ENCODE measurements at places on chromosomes 1 and 21.

GRCh38 chr1:42439940-42440339 lies 15.9 kb downstream of the ZMYND12 start:
- no peak for DNase-seq

- DNase-seq = no peak
Observed at GRCh38 chr1:202844935-202845334, 34.2 kb downstream of the PCAT6 start.

- DNase-seq = no peak
Observed at GRCh38 chr1:229607370-229607769, 18.6 kb downstream of the TAF5L start.

GRCh38 chr1:224492632-224493031 lies 58.0 kb upstream of the WDR26 start:
- no peak for DNase-seq

GRCh38 chr21:45531393-45532215 lies 10.6 kb downstream of the SLC19A1 start:
- DNase-seq = no peak

GRCh38 chr1:110254604-110255391 lies 44.7 kb downstream of the KCNC4 start:
- DNase-seq = no peak

DNA sequence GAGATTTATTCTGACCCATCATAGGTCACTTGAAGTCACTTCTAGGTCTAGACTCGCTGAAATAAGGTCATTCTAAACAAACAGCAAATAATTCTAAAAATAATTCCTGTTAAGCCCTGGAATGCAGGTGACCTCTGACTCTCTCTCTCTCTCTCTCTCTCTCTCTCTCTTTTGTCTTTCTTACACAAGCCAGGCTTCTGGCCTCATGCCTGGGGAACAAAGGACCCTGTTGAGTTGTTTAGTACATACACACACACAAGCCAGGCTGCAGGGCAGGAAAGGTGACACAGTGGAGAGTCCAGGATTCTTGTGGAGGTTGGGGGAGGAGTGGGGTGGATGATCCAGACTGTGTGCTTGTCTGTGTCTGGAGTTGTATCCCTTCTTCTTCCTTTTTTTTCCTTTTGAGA lies 4.0 kb upstream of the MEX3A start:
- DNase-seq = no peak

GRCh38 chr1:94936861-94937620 lies 10.1 kb upstream of the CNN3 start:
- no peak for DNase-seq

DNA sequence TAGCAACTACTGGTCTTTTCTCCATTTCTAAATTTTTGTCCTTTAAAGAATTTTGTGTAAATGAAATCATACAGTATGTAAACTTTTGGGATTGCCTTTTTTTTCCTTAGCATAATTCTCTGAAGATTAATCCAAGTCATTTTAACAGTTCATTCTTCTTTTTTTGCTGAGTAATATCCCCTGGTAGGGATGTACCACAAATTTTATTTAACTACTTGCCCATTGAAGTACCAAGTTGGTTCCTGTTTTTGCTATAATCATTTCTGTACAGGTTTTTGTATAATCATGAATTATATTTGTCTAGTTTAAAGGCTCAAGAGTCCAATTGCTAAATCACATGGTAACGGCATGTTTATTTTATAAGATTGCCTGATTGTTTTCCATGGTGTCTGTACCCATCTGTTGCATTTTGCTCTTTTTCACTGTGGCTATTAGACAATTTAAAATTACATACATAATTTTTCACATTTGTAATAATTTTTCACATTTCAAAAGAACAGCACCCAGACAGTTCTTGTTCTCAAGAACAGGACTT lies 891.1 kb downstream of the USP25 start:
- DNase-seq = no peak

- DNase-seq = no peak
Observed at GRCh38 chr1:33719326-33719725, 144.6 kb upstream of the HMGB4 start.

DNA sequence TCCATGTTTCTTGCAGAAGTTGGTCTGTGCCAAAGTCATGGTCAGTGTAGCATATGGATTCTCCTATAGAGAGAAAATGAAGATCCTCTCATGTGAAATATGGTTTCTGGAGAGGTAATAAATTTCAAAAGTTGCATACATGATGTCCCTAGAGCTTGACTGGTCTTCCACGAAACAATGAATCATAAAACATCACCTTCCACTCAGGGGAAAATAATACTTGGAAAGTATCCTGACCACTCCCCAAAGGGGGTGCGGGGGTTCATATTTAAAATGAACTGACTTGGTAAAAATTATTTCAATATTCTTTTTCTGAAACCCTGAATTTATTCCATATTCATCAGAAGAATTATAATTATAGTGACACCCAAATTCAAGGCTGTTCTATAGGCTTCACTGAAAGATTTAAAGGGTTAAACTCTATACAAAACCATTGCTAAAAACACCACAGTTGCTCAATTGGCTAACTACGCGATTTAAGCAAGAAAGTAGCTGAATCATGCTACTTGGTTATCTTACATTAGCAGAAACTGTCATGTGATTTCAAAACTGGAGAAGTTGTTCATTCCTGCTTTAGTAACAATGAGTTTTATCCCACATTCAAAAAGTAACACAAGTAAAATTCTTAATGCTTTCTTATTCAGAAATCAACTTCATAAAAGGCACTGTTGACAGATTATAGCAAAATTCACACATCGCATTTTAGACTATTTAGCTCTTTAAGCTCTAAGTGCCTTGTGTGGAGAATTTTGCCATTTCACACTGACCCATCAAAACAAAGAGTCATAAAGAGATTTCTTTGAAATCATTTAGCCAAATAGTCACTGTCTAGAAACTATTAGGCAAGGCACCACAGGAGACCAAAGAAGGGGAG lies 5.3 kb downstream of the CREG1 start:
- no peak for DNase-seq

- DNase-seq = no peak
Observed at GRCh38 chr1:190904091-190904695, 426.5 kb upstream of the BRINP3 start.

- no peak for DNase-seq
Observed at GRCh38 chr1:110760321-110760720, 85.6 kb upstream of the KCNA3 start.

GRCh38 chr1:51664421-51665240 lies 47.7 kb downstream of the OSBPL9 start:
- no peak for DNase-seq

DNA sequence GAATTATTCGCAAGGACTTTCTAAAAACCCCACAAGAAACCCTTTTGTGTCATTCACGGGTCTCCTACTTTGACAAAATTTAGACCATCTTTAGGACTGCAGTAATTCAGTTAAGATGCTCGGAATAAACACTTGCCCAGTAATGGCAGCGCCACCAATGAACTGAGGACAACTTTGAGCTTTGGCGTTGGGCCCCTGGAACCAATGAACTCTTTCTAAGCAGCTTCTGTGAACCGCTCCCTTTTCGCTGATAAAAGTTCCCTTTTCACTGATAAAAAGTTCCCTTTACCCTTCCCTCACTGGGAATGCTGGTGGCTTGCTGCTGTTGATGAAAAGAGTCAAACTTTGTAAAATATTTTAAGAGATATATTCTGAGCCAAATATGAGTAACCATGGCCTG lies 1.5 kb upstream of the MRPL55 start:
- no peak for DNase-seq

DNA sequence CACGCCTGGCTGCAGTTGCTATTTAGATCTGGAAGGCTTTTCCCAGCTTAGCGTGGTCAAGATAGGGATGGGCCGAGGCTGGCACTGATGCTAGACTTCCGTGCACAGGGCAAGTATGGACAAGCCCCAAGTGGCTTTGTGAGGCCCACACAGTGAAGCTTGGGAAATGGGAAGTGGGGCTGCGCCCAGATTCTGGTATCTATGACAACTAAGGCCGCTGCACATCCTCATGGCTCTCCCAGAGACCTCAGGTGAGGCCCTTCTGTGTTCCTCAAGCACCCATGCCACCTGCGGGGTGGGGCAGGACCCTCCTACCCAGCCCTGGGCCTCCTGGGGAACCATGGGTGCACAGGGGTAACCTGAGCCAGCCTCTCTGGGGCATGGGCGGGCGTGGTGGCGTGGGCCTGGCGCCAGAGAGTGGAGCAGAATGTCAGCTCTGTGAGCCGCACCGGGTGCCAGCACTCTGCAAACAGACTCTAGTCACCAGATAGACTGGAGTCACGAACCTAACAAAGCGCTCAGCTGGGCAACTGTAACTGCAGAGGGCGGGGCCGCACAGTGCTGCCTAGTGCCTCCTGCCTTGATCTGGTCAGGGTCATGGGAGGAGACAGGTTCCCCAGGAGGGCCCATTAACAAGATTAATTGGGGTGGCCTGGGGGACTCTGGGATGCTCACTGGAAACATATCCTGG lies 46.4 kb downstream of the ELF3 start:
- no peak for DNase-seq

DNA sequence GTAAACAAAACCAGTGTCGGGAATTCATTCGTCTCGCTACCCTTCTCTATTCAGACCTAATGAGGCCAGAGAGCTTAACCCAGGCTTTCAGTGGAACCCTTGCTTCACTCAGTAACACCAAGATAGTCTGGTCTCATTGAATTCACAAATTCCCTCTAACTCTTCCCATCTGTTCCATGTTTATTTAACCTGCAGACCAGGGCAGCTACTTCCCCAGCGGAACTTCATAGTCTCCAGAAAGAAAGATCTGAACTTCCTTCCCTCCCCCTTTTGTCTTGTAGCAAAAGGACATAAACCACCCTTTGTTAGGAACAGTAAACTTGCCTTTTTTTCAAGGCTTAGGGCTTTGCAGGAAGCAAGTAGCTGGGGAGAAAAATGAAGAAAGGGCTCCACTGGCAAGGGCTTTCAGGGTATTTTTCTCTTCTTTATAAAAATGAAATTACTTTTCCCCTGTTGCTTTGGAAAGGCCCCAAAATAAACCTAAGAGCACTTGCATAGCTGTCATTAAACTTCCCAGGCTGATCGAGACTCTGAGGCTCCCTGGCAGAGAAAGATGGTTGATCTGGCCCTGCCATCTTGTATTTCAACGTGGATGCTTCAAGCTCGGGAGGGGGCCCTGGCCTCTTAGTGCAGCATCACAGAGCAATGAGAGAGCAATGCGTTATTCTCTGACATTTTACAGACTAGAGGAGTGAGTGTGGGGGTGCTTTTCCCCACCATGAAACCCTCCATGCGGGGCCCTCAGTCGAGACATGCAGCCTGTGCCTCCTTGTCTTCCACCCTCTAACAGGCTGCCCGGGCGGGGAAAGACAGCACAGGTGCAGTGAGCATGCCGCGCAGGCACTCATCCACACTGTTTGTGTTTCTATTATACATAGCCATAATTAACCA lies 30.0 kb downstream of the MIS18A start:
- DNase-seq = no peak

DNA sequence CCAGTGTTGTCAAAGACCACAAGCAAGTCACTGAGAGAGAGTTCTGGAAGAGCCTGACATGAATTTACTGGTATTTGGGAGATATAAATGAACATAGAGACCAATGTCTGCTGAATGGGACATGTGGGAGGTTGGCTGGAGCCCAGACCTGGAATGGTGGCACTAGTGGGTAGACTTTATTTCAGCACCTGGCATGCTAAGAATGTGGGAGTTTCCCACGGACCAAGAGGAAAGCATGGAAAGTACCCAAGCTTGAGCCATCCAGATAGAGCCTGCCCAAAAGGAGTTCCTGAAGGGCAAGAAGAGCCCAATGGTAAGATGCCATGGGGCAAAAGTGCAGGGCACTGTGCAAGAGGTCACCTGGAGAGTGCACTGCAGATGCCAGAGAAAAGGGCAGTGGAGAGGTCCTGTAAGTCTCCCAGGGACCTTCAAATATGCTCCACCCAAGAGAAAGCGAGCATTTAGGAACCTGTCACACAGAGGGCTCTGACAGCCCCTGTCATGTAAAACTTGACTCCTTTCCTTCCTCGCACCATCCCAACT lies 8.1 kb upstream of the ZNF687 start:
- DNase-seq = no peak

DNA sequence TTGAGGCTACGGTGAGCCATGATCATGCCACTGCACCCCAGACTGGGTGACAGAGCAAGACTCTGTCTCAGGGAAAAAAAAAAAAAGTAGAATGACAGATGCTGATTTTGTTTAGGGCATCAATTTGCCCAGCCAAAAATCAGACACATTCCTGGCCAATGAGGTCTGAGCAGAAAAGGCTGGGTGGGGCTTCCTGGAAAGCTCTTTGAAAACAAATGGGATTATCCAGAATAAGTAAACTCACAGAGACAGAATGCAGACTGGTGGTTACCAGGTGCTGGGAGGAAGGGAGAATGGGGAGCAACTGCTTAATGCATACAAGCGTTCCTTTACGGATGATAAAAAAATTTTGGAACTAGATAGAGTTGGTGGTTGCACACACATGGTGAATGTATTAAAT lies 10.1 kb upstream of the CITED4 start:
- DNase-seq = no peak

GRCh38 chr1:19647643-19648042 lies 3.5 kb downstream of the NBL1 start:
- no peak for DNase-seq

- DNase-seq = no peak
Observed at GRCh38 chr1:94092210-94092613, 28.7 kb downstream of the ABCA4 start.

- no peak for DNase-seq
Observed at GRCh38 chr1:46187106-46187869, 10.9 kb downstream of the POMGNT1 start.

DNA sequence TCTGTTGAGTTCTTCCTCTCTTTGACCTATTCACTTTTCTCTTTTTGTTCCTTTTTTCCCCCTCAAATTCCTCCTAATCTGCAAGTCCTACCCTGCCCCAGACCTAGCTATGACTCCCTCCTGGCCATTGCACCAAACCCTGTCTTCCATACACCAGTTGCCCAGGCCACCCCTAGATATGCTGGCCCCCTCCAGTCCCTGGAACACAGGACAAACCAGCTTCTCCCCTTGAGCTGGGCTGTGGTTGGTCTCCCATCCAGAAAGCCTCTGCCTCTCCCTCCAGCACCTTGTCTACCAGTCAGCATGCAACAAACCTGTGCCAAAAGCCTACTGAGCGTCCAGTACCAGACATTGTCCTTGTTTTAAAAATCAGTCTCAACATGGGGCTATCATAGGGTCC lies 59.4 kb downstream of the ELK4 start:
- no peak for DNase-seq

DNA sequence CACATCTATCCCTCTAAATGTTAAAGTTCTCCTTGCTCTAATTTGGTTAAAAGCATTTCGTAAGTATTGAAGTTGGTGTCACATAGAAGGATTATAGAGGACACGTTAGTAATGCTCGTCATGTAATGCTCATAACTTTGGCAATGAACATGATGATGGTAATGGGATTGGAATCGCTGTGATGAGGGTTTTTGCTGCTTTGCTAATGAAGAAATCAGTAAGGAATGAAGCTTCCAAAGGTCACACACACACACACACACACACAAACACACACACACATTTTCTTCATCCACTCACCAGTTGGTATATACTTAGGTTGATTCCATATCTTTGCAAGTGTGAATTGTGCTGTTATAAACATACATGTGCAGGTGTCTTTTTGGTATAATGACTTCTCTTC lies 36.8 kb upstream of the ZNF648 start:
- DNase-seq = no peak
